ENCODE measurements at places on chromosomes 11 and 22. TPM values are rescaled to one million over a fixed set of nuclear protein-coding genes. Genes with fewer than 3 reads are reported as not detected.

MS4A6A gene
- polyA plus RNA-seq: not detected

ELMOD1 gene
- 495 TPM for polyA plus RNA-seq

SEPTIN3 gene
- 45.8 TPM for polyA plus RNA-seq

B3GAT1 gene
- 24.6 TPM for polyA plus RNA-seq

APOBEC3B gene
- polyA plus RNA-seq: not detected

PLAAT5 gene
- polyA plus RNA-seq: not detected

PHETA2 gene
- not detected for polyA plus RNA-seq

UPK3A gene
- not detected for polyA plus RNA-seq

TH gene
- not detected for polyA plus RNA-seq

SUSD2 gene
- polyA plus RNA-seq: not detected

OR52N1 gene
- polyA plus RNA-seq: not detected
